Progenitor cell of endocrine pancreas (in vitro differentiated cells): ENCODE measurements at places on chromosomes 13 and 19.

GRCh38 chr13:101828119-101828518 lies 375.6 kb downstream of the ITGBL1 start:
- DNase-seq = no peak

- DNase-seq = no peak
Observed at GRCh38 chr19:38705197-38706019, 38.9 kb downstream of the CAPN12 start.

DNA sequence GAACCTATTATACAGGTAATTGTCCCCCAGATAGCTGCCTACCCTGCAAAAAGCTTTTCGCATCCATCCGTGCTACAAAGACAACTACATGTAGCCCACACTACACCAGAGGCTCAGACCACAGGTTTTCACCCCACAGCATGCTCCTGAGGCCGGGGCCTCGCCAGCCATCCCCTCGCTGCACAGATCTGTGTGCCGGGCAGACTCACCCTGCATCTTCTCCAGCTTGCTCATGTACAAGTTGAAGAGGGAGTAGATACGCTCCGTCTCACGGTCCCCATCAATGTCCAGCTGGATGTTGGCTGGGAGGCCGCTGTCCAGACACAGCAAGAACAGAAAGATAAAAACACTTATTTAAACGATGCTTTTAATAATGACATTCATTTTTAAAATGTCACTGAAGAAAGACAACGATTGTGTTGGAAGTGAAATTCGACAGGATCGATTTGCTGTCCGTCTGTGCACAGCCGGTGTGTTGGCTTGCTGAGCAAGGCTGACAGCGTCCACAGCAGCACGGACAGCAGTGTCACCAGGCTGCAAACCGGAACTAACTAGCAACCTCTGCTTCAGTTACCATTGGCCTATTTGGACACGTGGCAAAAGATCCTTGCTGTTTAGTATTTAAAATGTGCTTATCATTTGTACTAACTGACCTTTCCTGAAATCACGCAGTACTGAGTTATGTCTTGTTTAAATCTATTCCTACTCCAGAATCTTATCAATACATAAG lies 18.6 kb upstream of the C13orf46 start:
- no peak for DNase-seq

DNA sequence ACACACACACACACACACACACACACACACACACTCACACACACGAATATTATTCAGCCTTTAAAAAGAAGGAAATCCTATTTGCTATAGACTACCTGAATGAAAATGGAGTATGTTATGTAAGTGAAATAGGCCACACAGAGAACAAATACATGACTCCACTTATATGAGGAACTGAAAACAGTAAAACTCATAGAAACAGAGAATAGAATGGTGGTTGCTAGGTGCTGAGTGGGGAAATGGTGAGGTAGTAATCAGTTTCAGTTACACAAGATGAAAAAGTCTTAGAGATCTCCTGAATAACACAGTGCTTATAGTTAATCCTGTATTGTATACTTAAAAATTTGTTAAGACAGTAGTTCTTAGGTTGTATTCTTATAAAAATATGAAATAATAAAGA lies 8.2 kb downstream of the ZNF677 start:
- DNase-seq = no peak

DNA sequence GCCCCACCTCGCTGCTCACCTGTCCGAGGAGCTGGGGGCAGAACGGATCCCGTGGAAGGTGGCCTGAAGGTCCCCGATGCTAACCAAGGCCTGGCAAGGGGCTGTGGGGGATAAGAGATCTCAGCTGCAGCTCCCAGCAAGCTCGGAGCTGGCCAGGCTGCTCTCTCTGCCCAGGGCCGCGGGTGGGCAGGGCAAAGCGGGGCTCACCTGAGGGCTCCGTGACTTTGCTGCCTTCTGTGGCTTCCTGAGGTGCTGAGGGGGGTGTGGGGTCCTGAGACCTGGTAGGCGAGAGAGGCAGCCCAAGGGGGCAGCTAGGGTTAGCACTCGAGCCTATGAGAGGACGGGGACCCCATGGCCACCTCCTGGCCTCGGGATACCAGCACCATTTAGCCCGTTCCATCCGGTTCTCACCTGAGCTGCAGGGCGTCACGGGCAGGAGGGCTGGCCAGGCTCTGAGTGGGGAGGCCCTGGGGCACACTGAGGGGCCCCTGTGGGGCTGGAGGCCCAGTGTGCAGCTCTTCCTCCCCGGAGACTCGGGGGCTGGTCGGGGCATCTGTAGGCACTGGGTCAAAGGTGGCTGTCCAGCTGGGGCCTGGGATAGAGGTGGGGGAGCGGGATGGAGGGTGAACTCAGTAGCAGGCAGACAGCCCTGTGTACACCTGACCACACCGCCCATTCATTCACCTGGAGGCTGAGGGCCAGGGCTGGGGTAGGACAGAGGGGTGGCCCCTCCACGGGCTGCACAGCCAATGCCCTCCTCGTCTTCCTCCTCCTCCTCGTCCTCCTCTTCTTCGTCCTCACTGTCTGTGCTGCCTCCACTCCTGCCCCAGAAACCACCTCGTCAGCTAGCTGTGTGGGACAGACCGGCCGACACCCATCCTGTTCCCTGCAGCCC lies 3.1 kb upstream of the TMEM86B start:
- no peak for DNase-seq

GRCh38 chr19:18070181-18070580 lies 16.6 kb downstream of the IL12RB1 start:
- DNase-seq = no peak

DNA sequence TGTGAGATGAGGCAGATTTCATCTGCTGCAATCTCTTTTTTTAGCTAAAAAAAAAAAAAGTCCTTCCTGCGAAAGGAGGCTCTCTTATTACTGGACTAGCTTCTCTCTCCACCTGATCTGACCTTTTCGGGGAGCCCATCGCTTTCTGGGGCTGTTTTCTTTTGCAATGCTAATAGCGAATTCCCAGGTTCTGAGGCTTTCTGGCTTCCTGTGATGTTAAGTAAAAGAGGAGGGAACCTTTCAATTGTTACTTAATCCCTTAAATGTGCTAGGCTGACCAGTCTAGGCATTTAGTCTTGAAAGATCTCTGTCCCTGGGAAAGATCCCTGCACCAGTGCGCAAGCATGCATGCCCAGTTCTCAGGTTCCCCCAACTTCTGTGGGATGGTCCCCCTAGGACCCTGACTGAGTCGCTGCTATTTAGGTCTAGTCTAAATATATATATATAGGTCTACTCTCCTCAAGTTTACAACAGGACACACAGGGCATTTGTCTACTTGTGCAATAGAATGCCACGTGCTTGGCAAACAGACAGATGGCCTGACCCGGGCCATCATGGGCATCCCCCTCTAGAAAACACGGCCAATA lies 224.7 kb downstream of the ZNF536 start:
- DNase-seq = no peak
